ENCODE measurements at places on chromosomes 7 and 10. TPM values are rescaled to one million over a fixed set of nuclear protein-coding genes. Genes with fewer than 3 reads are reported as not detected.

Gene ADAMTS14
- total RNA-seq: 3.6 TPM

Gene ZCWPW1
- total RNA-seq: 1.2 TPM

Gene GRM8
- total RNA-seq: not detected

Gene MMRN2
- 2.4 TPM for total RNA-seq

Gene ADCYAP1R1
- not detected for total RNA-seq

Gene GNAI1
- total RNA-seq: 32.8 TPM

Gene NPY4R2
- total RNA-seq: 0.37 TPM

Gene IFIT1B
- not detected for total RNA-seq

Gene ZNF25
- 18.1 TPM for total RNA-seq

Gene CACNB2
- under 0.01 TPM for total RNA-seq

Gene EN2
- under 0.01 TPM for total RNA-seq

Gene GIMAP8
- total RNA-seq: not detected

Gene EGR2
- 2.3 TPM for total RNA-seq

Gene OLAH
- 0.30 TPM for total RNA-seq

Gene ACTA2
- total RNA-seq: 3,347 TPM

Gene MMP21
- total RNA-seq: not detected

Gene CCNJ
- 7.4 TPM for total RNA-seq

Gene RTKN2
- 0.89 TPM for total RNA-seq

Gene WASHC2A
- 47.6 TPM for total RNA-seq

Gene CHAT
- total RNA-seq: not detected

Gene FAM180A
- 7.2 TPM for total RNA-seq

Gene ANTXRL
- total RNA-seq: not detected

Gene C7orf57
- total RNA-seq: not detected

Gene BTBD16
- not detected for total RNA-seq

Gene SEPHS1
- 33.3 TPM for total RNA-seq

Gene MSMB
- total RNA-seq: not detected

Gene FKBP6
- not detected for total RNA-seq

Gene MYL10
- not detected for total RNA-seq

Gene TAF5
- 4.8 TPM for total RNA-seq

Gene LIPF
- total RNA-seq: not detected

Gene CREB5
- 4.5 TPM for total RNA-seq

Gene SCRN1
- 104 TPM for total RNA-seq

Gene FERD3L
- total RNA-seq: not detected

Gene SPDYE5
- not detected for total RNA-seq

Gene NEUROD6
- not detected for total RNA-seq

Gene ADAM22
- total RNA-seq: 1.8 TPM

Gene HELLS
- 6.5 TPM for total RNA-seq

Gene VPS37D
- 3.0 TPM for total RNA-seq

Gene VSTM2A
- not detected for total RNA-seq

Gene PDZD7
- total RNA-seq: 1.5 TPM

Gene THAP5
- total RNA-seq: 22.6 TPM

Gene ODAD2
- total RNA-seq: 1.5 TPM

Gene AZGP1
- total RNA-seq: 0.32 TPM

Gene NANOS1
- total RNA-seq: 0.23 TPM
